ENCODE measurements at places on chromosomes 11 and 22.

GRCh38 chr22:30305519-30305905, 16.2 kb upstream of the CASTOR1 start:
- DNase-seq, result no peak

DNA sequence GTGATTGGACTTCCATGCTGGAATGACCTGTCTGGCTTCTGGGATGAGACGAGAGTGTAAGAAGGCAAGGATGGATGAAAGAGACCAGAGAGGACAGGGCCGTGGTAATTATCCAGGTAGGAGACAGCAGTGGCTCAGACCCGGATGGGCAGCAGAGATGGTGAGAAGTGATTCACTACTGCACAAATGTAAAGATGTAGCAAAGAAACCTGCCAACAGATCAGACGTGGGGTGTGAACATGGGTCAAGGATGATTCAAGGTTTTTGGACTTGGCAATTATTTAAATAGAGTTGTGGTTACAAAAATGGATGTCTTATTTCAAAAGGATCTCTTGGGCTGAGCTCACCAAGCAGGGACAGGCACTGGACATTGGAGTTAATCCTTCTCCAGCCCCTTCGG, 32.7 kb downstream of the RIBC2 start:
- DNase-seq, result no peak

DNA sequence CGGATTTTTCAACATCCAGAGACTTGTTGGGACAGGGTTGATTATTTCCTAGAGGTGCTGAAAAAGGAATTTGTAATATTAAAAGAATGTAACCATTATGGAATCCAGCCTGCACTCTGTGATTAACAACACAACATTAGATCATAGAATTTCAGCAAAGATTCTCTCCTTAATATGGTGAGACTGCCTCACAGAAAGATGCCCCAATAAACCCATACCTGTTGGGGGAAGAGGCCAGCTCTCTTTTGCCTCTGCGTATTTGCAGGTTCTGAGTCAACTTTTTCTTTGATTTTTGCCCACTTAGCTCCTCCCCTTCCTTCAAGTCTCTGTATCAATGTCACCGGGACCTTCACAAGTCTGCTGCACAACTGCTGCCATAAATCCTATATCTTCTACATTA, 12.4 kb upstream of the MTMR3 start:
- DNase-seq, result no peak

DNA sequence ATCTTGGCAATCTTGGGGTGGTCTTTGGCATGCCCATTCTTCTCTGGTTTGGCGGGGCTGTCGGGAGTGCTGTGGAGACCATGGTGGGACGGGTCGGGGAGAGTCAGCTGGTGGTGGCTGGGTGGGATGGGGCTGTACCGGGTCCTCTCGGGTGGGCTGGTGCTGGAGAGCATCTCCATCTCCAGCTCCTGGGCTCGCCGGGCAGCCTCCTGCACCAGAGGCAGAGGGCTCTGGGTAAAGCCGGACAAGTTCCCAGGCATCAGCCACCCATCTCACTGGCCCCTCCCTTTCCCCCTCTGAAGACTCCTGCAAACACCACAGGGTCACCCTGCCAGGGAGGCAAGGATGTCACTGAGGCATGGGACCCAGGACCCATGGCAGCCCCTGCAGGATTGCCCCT, 25.1 kb downstream of the ANKK1 start:
- no peak for DNase-seq

- no peak for DNase-seq
Measured at GRCh38 chr11:47672283-47672730, 29.9 kb upstream of the MTCH2 start.

DNA sequence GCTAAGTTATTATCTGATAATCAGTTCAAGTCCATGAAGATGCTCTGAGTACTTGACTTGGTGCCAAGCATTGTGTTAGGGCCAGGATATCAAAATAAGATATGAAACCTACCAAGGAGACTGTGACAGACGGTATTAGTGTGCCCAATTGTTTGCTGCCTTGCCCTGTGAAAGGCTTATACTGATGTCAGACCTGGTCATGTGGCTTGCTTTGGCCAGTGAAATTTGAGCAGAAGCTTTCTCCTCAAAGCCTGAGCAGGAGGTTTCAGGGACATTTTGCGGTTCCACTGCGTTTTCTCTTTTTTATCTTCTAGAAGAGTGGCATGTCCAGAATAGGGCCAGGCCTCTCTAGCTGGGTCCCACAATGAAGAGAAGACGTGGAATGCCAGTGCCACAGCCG, 15.8 kb upstream of the PKNOX2 start:
- no peak for DNase-seq

Measured in retina (tissue), 1 donor.